SJCRH30 (cell line): ENCODE measurements at places on chromosomes 7 and 10. TPM values are rescaled to one million over a fixed set of nuclear protein-coding genes. Genes with fewer than 3 reads are reported as not detected.

DNA sequence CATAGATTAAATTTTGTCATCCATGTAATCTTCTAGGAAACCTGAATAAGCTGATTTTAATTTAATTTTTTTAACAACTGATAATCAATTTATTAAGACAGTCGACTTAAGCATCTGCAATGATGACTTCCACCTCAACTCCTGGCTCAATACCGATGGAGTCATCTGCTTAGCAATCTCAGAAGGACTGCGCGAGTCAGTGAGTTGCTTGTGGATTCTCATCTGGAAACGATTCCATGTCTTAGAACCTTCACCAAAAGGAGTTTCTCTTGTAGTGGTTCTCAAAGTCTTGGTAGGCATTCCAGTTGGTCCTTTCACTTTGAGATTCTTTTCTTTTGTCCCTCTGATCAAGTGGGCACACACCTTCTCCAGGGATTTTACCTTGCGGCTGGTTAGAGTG, 85.5 kb downstream of the XRCC2 start:
- no peaks in the 10 kb centered on the region for H3K4me1 ChIP-seq
- DNase-seq = no peak
- H3K27ac ChIP-seq = no peak overlapping the region
- no peak overlapping the region for H3K4me3 ChIP-seq

DNA sequence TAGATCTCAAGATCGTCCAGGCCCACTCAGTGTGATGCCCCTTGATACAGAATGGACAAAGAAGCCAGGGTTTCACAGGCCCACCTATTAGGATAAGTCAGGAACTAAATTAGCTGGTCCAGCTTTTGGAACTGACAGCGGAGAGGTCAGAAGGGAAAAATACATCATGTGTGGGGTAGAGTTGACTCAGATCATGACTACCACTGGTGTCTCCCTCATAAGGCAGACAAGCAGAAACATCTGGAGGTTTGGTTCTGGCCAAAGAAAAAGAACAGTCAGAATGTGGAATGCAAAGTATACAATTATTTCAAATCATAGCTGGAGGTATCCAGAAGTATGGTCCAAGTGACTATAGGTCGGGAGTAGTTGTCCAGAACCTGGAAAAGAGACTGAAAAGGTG, 621.1 kb upstream of the CELF2 start:
- DNase-seq = no peak
- no peak overlapping the region for H3K4me3 ChIP-seq
- H3K27me3 ChIP-seq = no peaks in the 10 kb centered on the region
- H3K36me3 ChIP-seq = no peaks in the 10 kb centered on the region

Gene RNF133
- not detected in 2 replicates for total RNA-seq

Gene ZPBP
- not detected in 2 replicates for total RNA-seq
